K562 (cell line): ENCODE measurements at places on chromosomes 12 and 14. TPM values are rescaled to one million over a fixed set of nuclear protein-coding genes. Genes with fewer than 3 reads are reported as not detected.

GRCh38 chr14:30185832-30186231, 258.2 kb upstream of the PRKD1 start:
- DNase-seq, result no peak
- H3K27ac ChIP-seq, result no peak overlapping the region
- H3K4me1 ChIP-seq, result no peaks in the 10 kb centered on the region
- H3K27me3 ChIP-seq, result no peaks in the 10 kb centered on the region

DNA sequence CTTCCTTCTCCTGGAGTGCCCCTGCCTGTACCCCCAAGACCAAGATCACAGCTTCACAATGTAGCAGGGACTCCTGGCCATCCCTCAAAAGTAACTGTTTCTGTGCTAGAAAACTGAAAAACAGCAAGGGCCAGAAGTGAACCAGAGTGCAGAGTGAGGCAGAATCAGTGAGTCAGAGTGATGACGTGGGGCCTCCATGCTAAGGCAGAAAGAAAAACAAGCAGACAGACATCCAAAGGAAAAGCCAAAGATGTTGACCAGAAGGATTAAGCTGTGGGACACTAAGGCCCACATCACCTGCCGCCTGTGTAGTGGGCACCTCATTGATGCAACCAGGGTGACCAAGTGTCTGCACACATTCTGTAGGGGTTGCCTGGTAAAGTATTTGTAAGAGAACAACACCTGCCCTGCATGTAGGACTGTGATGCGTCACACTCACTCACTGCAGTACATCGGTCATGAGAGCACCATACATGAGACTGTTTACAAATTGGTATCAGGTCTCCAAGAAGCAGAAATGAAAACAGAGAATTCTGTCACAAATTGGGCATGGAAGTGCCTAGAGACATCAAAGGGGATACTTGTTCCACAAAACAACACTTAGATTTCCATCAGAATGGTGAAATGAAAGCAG, 51.2 kb downstream of the ARMH4 start:
- no peaks in the 10 kb centered on the region for H3K36me3 ChIP-seq
- no peak for DNase-seq
- peaks cover 9% of the 10 kb centered on the region; the same call in 1 of the 2 replicates for H3K27me3 ChIP-seq
- H3K4me1 ChIP-seq, result no peaks in the 10 kb centered on the region

DNA sequence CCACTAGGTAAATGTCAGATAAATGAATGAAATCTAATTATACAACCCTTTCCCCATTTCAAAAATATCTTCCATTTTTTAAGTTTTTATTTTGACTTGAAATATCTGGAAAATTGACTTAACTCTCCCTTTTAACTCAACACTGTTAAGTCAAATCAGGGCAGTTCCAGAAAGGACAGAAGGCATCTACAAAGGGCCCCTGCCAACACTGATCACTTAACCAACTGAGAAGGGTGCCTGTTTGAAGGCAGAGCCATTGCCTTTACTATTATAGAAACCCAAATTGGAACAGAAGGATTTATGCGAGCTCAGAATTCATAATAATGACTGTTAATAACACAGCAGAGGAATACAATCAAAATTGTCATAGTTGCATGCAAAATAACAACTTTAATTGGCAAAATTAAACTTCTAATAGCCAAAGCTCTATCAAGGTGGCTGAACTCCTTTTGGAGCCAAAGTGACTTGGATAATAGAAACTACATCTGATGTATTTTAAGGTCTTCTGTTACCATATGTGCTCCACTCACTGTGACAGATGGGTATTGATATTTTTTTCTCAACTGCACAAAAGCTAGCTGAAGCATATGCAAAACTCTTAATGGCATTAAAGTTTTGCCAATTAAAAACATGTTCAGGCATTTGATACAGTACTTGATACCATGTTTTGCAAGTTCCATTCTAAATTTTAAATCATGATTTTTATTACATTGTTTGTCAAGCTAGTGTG, 383.8 kb downstream of the NOVA1 start:
- H3K27ac ChIP-seq, result no peak overlapping the region
- no peaks in the 10 kb centered on the region for H3K36me3 ChIP-seq
- no peaks in the 10 kb centered on the region for H3K27me3 ChIP-seq
- H3K4me1 ChIP-seq, result no peaks in the 10 kb centered on the region

DNA sequence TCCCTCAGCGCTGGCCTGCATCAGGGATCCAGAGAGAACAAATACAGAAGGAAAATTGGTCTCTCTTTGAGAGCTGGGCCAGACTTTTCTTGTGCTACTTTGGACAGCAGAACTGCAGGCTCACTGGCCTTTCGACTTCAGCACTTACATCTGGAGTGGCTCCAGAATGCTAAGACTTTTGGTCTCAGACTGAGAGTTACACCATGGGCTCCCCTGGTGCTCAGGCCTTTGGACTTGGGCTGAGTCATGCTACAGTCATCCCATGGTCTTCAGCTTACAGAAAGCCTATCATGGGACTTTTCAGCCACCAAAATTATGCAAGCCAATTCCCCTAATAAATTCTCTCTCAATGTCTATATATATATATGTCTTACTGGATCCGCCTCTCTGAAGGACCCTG, 9.0 kb upstream of the CD163 start:
- no peaks in the 10 kb centered on the region for H3K4me1 ChIP-seq
- DNase-seq, result no peak
- H3K27ac ChIP-seq, result no peak overlapping the region
- H3K36me3 ChIP-seq, result no peaks in the 10 kb centered on the region
- no peaks in the 10 kb centered on the region for H3K27me3 ChIP-seq
- no peak overlapping the region for H3K4me3 ChIP-seq

Gene AGAP2
- 0.31 and 0.60 TPM in 2 replicates for total RNA-seq

GRCh38 chr14:97408937-97409815, 612.0 kb downstream of the VRK1 start:
- no peak overlapping the region for H3K27ac ChIP-seq
- H3K4me3 ChIP-seq, result no peak overlapping the region
- no peak for DNase-seq

GRCh38 chr12:108078428-108078827, 50.7 kb upstream of the WSCD2 start:
- peaks cover 2% of the 10 kb centered on the region; the same call in 2 of the 3 replicates for H3K27me3 ChIP-seq
- H3K4me3 ChIP-seq, result no peak overlapping the region
- H3K4me1 ChIP-seq, result no peaks in the 10 kb centered on the region
- no peak overlapping the region for H3K27ac ChIP-seq

- peaks cover 43% of the 10 kb centered on the region for H3K4me1 ChIP-seq
- H3K36me3 ChIP-seq, result no peaks in the 10 kb centered on the region
- H3K27ac ChIP-seq, result no peak overlapping the region
Measured at GRCh38 chr12:52054231-52054832, 3.1 kb downstream of the NR4A1 start.

DNA sequence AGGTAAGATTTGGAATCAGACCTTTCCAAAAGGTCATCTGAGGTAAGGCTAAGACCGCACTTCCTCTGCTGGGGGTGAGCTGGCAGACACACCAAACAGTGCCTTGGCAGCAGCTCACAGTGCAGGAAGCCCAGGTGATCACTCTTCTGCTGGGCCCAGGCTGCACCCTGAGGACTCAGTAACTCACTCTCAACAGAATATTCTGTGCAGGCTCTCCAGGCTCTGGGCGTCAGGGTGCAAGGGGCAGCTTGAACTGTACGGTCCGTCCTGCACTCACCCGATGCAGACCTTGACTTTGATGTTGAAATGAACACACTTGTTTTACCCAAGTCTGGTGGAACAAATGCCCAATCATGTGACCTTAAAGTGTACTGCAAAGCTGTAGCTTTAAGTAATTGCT, 6.0 kb downstream of the ALKBH2 start:
- no peak overlapping the region for H3K27ac ChIP-seq
- no peak overlapping the region for H3K4me3 ChIP-seq
- H3K36me3 ChIP-seq, result peaks cover 71% of the 10 kb centered on the region
- peaks cover 9% of the 10 kb centered on the region for H3K4me1 ChIP-seq
- no peaks in the 10 kb centered on the region for H3K27me3 ChIP-seq

Gene KRT73
- total RNA-seq, result not detected in 2 replicates

DNA sequence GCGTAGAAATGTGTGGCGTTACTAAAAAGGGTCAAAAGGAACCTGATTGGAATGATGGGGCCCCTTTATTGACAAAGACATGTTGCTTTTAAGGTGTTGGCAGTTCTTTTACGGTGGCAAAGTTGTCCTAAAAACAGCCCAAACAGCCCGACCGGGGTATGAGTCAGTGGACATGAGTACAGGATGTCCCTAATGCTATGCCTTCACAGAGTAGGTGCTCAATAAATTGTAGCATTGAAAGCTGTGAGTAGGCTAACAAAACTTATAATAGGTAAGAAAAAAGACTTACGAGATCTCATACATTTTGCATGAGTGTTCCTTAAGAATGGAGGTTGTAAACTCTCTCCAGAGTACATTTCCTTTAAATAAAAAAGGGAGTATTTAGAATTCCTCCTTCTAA, 2.6 kb downstream of the ELK3 start:
- no peak for DNase-seq
- no peaks in the 10 kb centered on the region for H3K36me3 ChIP-seq
- peaks cover 9% of the 10 kb centered on the region for H3K27me3 ChIP-seq
- no peak overlapping the region for H3K4me3 ChIP-seq
- no peak overlapping the region for H3K27ac ChIP-seq

DNA sequence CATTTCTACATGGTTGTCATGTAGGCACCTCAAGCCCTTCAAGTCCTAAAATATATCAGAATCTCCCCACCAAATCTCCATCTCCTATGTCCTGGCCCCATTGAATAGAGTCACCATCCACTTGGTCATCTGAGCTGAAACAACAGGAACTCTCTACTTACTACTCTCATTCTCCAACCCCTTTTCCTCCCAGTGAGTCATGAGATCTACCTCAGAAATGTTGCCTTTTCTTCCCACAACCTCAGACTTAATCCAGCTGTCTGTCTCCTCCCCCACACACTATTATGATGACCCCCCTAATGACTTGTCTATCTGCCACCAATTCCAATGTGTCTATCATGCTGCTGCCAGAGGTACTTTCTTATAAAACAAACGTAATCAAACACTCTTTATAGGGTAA, 72.3 kb upstream of the TMEM263 start:
- peaks cover 4% of the 10 kb centered on the region; the same call in 2 of the 3 replicates for H3K4me1 ChIP-seq
- H3K4me3 ChIP-seq, result no peak overlapping the region
- DNase-seq, result no peak
- no peaks in the 10 kb centered on the region for H3K27me3 ChIP-seq
